ENCODE measurements at places on chromosomes 1 and 21.

GRCh38 chr1:230156068-230156467 is 89.0 kb downstream of the GALNT2 start:
- no peak for DNase-seq

- peak; percentile 88 for DNase-seq
Observed at GRCh38 chr1:34742667-34743270, 12.1 kb upstream of the GJB5 start.

- DNase-seq: no peak
Observed at GRCh38 chr1:158801396-158801795, 20.4 kb upstream of the OR6N2 start.

DNA sequence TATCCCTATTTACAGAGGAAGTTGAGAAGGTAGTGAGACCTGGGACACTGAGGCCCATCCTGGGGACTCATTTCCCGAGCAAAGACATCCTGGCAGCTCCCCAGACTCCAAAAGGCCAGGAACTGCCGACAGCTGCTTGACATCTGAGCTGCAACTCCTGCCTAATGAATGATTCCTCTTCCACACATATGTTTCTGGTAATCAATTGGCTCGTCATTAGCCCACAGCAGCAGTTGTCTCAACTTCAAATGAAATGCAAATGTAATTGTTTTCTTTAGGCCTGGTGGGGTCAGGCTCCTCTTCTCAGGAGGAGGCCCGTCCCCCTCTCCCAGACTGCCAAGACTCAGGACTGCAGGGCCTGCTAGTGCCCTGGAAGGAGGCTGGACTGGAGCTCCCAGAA is 61.8 kb upstream of the DISP3 start:
- DNase-seq: no peak

GRCh38 chr1:165912638-165913037 is 85.2 kb downstream of the UCK2 start:
- DNase-seq: no peak

DNA sequence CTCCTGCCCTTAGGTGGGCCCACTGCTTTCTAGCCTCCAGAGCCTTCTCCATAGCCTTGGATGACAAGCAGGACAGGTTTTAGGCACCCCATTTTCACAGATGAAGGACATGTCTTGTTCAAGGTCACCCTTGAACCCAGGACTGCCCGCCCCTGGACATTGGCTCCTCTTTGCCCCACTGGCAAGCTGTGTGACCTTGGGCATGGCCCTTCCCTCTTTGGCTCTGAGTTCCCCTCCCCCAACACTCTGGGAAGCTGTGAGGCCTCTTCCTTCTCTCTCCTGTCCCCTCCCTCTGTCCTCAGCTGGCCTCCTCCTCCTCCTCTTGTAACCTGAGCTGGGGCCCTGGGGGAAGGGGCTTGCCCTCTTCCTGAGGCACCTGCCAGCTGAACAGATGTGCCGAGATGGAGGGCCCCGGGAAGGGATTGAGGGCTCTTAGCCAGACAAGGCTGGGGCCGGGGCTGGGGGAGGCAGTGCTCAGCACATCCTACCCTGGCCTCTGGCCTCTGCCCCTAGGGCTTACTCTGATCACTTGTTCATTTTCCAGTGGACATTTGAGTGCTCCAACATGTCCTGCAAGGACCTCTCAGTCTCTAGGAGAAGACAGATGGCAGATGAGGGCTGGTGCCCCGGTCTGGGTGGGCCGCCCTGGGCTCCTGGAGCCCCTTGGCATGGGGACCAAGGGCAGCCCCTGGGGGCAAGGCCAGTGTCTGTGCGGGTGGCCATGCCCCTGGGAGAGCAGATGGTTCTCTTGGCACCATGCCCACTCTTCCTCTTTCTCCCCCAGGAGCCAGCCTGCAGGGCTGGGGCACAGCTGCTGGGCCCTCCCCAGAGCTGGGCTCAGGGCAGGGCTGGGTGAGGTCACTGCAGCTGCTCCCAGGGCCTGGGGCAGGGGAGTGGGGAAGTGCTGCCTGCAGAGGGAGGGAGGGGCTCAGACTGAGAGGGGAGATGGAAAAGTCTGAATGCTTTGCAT is 10.7 kb downstream of the FOXO6 start:
- DNase-seq: no peak

DNA sequence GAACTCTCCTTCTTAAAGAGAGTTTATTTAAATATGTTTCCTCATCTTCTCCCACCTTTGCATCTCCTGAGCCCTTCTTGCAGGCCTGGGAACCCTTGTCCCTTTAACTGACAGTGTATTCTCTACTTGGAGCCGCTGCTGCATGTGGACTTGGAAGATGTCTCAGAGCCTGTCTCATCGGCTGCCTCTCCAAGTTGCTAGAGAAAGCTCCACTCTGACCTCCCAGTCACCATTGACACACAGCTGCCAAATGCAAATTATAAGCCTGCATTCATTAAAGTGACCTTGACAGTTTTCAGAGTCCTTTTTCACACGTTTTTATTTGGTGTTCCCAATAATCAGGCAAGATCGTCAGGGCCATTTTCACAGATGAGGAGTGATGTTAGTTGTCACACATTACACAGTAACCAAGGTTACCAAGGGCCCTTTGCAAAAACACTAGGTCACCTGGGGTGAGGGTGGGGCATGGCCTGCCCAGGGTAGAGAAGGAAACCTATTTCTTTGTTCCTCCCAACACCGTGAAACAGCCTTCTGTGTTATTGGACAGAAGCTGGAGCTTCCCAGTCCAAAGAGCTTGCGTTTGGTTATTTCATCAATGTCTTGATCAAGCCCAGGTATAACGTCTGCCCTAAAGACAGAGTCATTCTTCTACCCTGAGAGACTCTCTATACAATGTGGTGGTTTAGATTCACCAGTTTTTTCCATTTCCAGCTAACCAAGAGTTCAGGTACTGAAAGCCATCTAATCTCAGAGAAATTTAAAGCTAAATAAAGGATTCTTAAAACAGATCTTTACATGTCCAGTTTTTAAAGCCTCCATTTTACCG is 164.1 kb downstream of the GALNT2 start:
- no peak for DNase-seq

DNA sequence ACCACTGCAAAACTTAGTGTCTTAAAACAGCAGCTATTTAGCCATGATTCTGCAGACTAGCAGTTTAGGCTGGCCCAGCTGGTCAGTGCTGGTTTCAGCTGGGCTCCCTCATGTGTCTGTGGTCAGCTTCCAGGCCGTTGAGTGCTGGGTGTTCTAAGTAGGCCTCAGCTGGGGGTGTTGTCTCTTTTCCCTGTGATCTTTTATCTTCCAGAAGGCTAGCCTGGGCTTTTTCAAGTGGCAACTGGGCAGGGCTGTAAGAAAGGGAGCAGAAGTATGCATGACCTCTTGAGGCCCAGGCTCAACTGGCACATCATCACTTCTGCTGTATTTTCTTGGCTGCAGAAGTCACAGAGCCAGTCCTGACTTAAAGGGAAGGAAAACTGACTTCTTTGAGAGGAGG is 136.1 kb downstream of the KIF26B start:
- DNase-seq: no peak

DNA sequence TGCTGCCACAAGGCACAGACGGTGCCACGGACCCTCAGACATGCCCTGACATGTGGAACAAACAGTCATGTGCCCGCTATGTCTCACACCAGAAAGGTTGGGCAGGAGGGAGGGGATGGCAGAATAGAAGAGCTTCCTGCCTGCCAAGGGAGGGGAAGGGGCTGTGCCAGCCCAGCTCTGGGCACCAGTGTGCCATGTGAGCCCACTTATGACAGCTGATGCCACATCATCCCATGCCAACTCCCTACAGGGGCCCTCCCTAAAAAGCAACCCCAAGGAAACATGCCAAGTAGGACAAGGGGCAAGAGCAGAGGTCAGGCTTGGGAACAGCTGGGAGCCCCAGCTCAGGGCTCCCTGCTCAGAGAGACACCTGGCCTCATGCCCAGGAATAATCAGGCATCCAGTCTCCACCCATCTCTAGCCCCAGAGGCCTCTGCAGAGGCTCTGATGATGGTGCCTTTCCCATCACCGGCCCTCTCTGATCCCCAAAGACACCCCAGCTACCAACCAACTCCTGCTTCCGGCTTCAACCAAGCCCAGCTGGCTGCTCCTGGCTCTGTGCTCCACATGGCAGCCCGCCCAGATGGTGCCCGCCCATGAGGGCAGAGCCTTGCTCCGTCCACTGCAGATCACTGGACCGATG is 10.3 kb downstream of the ADGRB2 start:
- no peak for DNase-seq
